ENCODE measurements at places on chromosomes 6 and 20.

GRCh38 chr20:20946122-20946759 is 159.9 kb downstream of the LINC00237 start:
- DNase-seq: no peak
- H3K36me3 ChIP-seq: no peaks in the 10 kb centered on the region
- no peaks in the 10 kb centered on the region for H3K27me3 ChIP-seq

DNA sequence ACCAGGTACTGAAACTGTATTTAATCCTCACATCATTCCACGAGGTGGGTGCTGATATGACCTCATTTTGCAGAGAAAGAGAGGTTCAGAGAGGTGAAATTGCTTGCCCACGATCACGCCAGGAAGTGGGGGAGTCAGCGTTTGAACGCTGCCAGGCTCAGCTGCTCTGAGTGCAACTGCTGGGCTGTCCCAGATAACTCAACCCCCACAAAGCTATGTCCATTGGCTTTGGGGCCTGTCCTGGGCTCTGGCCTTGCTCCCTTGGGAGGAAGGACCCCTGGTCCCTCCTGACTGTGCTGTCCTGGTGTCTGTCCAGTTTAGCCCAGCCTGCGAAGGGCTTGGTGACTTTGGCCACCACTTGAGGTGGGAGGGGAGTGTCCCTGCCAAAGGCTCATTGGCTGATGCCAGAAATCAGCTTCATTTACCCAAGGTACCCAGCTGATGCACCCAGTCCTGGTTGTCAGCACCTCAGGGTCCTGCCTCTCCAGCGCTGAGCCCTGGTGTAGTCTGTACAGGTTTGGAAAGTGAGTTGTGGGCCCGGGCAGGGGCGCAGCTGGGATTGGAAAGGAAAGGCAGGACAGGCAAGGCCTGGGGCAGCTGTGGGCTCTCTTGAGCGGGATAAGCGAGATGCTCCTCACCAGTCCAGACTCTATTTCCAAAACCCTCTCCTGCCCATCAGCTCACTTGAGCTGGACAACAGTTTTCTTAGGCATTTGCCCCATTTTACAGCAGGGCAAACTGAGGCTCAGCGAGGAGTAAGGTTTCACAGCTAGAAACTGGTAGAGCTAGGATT is 38.5 kb downstream of the SUN5 start:
- H3K4me3 ChIP-seq: peak overlapping the region; percentile 24
- DNase-seq: peak; percentile 25
- H3K27me3 ChIP-seq: no peaks in the 10 kb centered on the region
- no peaks in the 10 kb centered on the region for H3K36me3 ChIP-seq
- H3K27ac ChIP-seq: peak overlapping the region; percentile 98

DNA sequence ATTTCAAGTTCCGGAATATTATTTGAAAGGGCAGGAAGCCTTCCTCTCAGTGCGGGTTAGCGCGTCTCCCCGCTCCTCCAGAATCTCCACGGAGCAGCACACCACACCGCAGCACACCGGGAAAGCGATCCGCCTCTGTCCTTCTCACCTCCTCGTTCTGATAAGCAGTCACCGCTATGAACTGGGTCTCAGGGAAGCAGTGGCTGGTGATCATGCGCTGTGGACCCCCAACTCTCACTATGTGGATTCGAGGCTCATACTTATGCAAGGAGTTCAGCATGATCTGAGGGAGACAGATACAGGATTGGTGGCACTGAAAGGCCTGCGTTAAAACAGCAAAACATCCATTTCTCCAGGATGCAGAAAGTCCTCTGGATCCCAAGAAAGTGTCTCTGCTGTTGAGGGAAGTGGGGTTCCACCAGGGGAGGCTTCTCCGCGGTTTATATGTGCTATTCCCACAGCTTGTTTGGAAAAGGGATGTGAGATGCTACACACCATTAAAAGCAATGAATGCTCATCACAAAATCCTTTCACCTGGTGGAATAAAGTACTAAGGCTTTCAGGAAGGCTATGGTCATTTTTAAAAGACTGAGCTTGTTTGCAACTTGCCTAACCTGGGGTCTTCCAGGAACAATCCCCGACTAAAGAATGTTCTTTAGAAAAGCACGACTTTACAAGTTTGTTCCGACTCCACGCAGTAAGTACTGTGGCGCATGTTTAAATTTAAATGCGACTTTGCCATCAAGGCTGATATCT is 1.9 kb downstream of the TBXT start:
- H3K27ac ChIP-seq: no peak overlapping the region
- no peak overlapping the region for H3K4me3 ChIP-seq
- H3K4me1 ChIP-seq: peaks cover 8% of the 10 kb centered on the region
- no peak for DNase-seq
- H3K36me3 ChIP-seq: no peaks in the 10 kb centered on the region

- H3K4me3 ChIP-seq: no peak overlapping the region
- H3K27me3 ChIP-seq: no peaks in the 10 kb centered on the region
- H3K4me1 ChIP-seq: peaks cover 23% of the 10 kb centered on the region
- no peak overlapping the region for H3K27ac ChIP-seq
- no peaks in the 10 kb centered on the region for H3K36me3 ChIP-seq
Observed at GRCh38 chr6:42440027-42440426, 11.7 kb downstream of the TRERF1 start.
